ENCODE measurements at places on chromosomes 11 and 22.
A peak's percentile ranks its signal among the peaks of the same experiment; 100 is the strongest.

DNA sequence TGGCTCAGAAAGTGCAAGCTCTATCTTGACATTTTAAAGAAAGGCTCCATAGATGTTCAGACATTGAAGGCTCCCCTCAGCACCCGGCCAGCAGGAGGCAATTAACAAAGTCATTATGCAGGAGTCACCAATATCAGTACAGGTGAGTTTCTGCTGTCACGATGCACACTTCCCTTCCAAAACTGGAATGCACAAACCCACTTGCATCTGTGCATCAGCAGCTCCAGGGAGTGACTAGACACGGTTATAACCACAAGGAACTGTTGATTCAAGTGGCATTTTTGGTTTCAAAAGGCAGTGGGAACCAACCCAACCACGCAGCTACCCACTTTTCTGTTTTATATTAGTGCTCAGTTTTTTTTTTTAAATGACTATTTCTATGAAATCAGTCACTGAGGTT, 293.9 kb upstream of the NARS2 start:
- no peak for DNase-seq

DNA sequence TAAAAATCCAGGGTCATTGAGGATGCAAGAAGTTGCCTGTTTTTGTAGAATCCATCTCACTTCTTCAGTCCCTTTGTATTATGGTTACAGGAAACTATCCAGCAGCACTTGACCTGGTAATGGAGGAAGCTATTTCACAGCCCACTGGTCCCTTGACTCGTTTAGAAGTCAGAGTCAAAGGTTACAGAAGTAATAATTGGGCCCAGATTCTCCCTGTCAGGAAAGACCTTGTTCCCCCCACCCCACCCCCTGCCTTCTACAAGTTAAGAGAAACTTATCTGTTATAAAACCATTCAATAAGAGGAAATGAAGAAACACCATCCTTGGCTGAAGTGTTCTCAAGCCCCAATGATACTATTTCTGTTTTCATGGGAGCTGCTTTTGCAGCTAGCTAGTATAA, 65.8 kb downstream of the CSTPP1 start:
- DNase-seq = no peak

DNA sequence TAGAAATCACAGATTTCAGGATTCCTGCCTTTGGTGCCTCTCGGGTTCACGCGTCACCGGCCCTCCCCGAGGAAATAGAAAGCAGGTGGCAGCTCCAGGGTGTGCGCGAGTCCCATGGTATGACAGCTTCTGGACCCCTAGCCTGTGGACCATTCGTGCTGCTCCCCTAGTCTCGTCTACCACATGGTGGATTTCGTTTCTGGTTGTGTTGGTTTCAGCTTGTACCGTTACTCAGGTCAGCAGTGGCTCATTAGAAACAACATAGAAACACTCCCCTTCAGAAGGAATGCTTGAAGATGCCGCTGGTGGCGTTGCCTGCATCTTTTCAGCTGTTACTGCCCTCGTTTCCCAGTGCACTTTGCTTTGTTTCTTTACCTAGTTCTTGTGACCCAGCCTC, 700 bp downstream of the TTC17 start:
- no peak for DNase-seq

DNA sequence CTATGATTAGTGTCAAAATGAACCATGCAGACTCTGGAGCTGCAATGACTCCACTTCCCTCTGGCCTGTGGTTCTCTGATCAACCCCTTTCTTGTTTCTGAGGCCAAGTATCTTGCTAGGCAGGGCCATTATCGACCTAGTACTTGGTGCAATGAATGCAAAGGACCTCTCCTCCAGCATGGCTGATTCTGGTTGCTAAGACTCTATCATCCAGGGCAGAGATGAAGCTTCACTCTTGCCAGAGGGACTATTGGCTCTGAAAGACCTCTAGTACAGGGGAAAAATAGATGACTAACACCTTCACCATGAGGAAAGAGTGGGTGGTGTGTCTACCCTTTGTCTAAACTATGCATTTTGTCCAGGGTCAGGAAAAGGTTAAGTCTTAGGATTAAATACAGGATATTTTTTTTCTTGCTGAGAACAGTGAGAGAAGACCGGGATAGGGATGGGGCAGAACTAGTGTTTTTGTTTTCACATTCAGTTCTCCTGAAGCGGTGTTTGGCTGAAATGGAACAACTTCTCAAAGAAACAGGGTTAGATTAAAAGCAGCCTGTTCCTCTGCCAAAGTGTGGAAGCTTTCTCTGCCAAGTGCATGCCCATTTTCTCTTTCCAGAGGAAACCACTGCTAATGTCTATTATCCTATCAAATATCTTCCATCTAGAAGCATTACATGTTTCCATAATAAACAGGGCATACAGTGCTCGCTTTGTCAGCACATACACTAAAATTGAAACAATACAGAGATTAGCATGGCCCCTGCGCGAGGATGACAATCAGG, 5.0 kb upstream of the MTFP1 start:
- DNase-seq = no peak

DNA sequence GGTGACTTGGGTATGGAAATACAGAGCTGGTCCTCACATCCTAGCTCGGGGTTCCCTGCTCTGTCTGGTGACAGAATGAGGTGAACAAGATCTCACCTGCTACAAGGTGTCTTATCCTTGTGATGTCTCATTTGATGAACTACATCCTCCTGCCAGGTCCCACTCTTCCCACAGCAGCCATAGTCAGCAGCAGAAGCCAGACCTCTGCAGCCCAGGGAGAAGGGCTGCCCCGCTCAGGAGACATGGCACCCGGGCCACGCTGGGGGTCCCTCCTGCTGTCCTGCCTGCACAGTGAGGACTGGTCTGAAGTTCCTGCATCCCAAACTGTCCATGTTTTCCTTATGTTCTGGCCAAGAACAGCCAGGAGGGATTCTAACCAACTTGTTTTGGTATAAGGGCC, 414.1 kb downstream of the CTTN start:
- DNase-seq = no peak

DNA sequence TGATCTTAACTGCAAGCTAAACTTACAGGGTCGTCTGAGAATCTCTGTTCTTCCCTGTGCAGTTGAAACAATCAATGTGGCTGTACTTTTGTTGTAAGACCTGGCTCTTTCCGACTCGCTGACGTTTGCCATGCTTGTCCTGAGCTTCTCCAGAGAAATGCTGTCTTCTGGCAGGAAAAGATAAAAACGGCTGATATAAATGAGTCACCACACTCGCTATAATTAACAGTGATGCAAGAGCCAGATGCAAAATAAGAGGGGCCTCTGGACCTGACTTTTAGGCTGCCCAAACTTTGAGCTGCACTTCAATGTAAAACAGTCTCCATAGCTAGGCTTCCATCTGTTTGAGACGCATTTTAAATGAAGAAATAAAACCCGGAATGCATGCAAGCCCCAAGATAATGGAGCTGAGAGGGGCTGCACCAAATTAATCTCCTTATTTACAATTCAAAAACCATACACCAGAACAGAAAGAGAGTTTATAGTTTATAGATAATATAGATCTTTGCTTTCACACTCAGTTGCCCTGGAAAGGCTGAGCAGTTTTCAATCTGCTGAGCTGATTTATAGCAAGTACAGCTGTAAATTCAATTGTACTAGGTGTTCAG, 48.5 kb downstream of the WT1 start:
- DNase-seq = no peak

DNA sequence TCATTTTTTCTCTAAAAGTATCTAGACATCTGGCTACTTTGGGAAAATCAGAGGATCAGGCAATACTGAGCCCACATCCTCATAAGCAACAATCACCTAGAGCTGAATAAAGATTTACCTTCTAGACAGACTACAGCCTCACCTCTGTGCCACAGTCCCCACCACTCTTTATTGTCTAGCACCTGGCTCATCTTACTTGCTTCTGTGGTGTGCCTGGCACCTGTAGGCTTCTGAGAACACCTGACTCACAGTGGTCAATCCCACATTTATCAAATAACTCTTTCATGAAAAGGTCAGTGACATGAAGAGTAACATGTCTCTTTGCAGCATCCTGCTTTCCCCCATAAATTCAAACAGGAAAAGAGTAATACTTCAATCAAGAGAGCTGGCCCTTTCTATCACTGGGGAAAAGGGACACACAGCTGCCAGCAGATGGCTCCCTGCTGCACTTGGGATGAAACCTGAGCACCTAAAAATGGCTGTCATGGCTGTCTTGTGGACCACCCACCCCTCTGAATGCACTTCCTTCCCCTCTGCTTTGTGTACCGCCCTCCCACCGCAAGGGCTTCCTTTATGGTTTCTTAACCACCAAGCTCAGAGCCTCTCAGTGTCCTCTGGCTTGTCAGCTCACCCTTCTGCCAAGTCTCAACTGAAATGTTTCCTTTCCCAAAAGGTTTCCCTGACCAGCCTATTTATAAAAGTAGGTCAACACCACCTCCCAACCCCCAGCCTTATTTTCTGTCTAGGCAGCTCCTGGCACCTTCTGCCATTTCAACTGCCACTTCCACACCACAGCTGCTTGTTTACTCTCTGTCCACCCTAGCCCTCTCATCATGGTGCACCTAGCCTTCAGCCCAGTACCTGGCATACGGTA, 9.3 kb downstream of the TFIP11 start:
- no peak for DNase-seq

- DNase-seq = peak; percentile 83
Observed at GRCh38 chr11:27395556-27396258, 32.7 kb upstream of the CCDC34 start.

GRCh38 chr11:31763296-31763695, 47.8 kb downstream of the PAX6 start:
- DNase-seq = no peak

DNA sequence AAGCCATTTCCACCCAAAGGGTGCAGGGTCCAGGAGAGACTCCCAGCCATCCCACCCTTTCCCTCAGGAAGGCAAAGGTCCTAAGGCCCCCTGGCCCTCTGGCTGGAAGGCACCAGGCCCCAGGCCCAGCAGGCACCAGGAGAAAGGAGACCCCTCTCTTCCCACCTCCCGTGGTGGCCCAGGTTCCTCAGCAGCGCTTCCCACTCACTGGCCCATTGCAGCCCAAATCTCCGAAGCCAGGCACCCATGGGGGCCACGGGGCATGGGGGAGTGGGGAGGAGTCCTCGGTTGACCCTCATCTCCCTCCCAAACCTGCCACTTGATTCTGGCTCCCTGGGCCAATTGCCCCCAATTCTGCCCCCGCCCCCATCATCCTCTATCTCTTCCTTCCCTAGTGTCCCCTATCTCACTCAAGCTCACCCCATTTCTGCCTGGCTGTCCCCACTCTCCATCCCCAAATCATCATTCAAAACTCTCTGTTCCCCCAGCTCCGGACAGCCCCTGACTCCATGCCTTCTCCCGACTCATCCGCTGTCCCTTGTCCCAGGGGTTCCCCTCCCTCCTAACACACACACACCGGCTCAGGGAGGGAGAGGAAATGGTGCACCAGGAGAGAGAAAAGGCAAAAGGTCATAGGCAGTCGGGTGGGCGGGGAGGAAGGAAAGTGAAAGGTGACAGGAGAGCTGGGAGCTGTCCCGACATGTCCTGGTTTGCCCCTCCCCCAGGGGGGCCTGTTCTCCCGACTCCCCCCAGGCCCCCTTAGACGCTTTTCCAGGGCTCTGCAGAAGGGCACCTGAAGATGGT, 1.2 kb downstream of the LIF start:
- no peak for DNase-seq

- no peak for DNase-seq
Observed at GRCh38 chr11:121070951-121071845, 29.8 kb upstream of the TECTA start.

- DNase-seq = no peak
Observed at GRCh38 chr11:16800382-16800781, 61.9 kb downstream of the C11orf58 start.

GRCh38 chr11:12278766-12279671, 98.4 kb upstream of the PARVA start:
- DNase-seq = no peak

DNA sequence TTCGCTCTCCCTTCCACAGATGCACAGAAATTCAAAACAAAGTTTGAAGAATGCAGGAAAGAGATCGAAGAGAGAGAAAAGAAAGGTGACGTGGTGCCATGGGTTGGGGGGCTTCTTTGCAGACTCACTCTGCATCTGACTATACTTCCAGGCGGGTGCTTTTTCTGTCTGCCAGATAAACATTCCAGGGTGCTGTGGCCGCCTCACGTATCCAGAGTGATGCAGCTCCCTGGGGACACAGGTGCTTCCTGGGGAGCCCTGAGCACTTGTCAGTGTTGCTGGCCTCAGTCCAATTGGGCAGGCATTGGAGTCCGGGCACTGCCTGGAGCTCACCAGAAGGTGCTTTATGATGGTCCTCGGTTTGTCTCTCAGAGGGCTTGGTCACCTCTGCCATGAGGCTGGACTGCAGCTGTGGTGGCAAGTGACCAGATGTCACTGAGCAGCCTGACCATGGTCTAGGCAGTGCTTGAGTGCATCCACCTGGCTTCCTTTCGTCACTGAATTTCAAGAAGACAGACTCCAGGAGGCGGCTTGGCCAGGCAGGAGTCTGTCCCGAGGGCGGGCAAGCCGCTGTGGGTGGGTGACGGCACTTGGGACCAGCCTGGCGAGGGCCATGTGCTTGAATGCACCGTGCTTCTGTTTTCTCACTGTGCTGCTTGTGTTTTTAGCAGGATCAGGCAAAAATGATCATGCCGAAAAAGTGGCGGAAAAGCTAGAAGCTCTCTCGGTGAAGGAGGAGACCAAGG, 5.1 kb upstream of the ZDHHC8 start:
- DNase-seq = no peak

DNA sequence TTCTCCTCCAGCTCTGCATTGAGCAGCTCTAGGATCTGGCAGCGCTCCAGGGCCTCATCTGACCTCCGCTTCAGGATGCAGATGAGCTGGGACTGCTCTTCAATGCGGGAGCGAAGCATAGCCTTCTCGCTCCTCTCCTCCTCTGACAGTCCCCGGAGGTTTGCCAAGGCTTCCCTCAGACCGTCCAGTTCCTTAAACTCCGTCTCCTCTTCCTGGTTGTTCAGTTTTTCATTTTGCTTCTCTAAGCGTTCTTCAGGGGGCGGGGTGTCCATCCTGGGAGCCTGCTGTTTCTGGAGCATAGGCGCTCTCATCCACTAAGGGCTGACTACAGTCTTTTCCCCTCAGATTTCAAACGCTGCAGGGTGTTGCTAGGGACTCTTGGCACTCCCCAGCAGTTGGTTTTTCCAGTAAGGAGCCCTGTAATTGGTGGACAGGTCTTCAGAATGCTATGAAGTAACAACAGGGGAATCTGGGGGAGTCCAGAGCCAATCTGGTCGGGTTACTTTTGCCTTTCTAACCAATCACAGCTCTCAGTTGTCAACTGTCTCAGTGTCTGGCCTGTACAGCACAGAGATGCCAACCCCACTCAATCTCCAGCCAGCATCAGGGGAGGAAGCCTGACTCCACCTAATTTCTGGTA, at the start of gene CCDC89:
TSS of gene CCDC89 (minus strand) at position 376 of the 640 bp plus-strand sequence. CDS start at position 311, 65 bp downstream.
- peak; percentile 95 for DNase-seq

DNA sequence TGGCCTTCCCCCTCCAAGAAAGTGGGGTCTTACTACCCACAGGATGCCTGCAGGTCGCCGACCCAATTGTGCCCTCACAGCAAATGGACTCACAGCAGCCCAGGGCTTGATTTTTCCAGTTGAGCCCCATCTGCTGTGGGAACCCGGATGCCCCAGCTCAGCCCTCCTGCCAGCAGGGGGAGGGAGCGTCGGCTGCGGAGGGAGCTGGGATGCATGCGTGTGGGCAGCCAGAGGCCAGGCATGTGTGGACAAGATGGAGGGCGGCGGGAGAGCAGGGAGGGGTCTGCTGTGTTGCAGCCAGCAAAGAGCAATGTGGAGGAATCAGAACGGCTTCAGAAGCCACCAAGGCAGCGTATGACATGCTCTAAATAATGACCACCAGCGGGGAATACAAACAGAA, 41.0 kb upstream of the EIF3D start:
- no peak for DNase-seq
